Lower lobe of right lung (tissue), 2 donors: ENCODE measurements at places on chromosomes 7 and 10. TPM values are rescaled to one million over a fixed set of nuclear protein-coding genes. Genes with fewer than 3 reads are reported as not detected.

Gene GDF2
- total RNA-seq, result not detected

Gene NPTX2
- total RNA-seq, result 0.62 TPM

Gene NRP1
- total RNA-seq, result 127 TPM

Gene GIMAP8
- 44.4 TPM for total RNA-seq

Gene ZRANB1
- 18.7 TPM for total RNA-seq

Gene GPR37
- total RNA-seq, result 0.59 TPM

Gene HOXA11
- not detected for total RNA-seq

Gene SMKR1
- total RNA-seq, result 1.1 TPM

Gene SSC4D
- 1.7 TPM for total RNA-seq

Gene IL6
- 8.2 TPM for total RNA-seq

Gene UNCX
- total RNA-seq, result not detected

Gene CPEB3
- total RNA-seq, result 6.9 TPM

Gene CHRM2
- 2.8 TPM for total RNA-seq

Gene OR2A12
- not detected for total RNA-seq

Gene CDC14C
- not detected for total RNA-seq

Gene EN2
- not detected for total RNA-seq

Gene MSMB
- total RNA-seq, result 5.3 TPM

Gene NPY
- total RNA-seq, result not detected

Gene OR2A7
- total RNA-seq, result 12.1 TPM

Gene PRKG1
- 23.6 TPM for total RNA-seq

Gene CNTNAP2
- total RNA-seq, result 0.59 TPM

Gene METTL27
- 4.0 TPM for total RNA-seq

Gene SEMA3D
- 8.0 TPM for total RNA-seq

Gene SPDYE8
- total RNA-seq, result not detected

Gene LRRD1
- total RNA-seq, result not detected

Gene NRAP
- not detected for total RNA-seq

Gene POR
- total RNA-seq, result 244 TPM

Gene ZNF248
- total RNA-seq, result 14.3 TPM

Gene CNNM1
- total RNA-seq, result 0.35 TPM

Gene HTR7
- 0.32 TPM for total RNA-seq

Gene GRB10
- 36.5 TPM for total RNA-seq

Gene ZNF438
- 15.2 TPM for total RNA-seq

Gene LRRC17
- 1.5 TPM for total RNA-seq

Gene IFIT5
- total RNA-seq, result 25.3 TPM
